ENCODE measurements at places on chromosomes 4 and X.
A peak's percentile ranks its signal among the peaks of the same experiment; 100 is the strongest.

GRCh38 chr4:2009651-2010233 lies 968 bp upstream of the NELFA start:
- DNase-seq, result peak; percentile 58

DNA sequence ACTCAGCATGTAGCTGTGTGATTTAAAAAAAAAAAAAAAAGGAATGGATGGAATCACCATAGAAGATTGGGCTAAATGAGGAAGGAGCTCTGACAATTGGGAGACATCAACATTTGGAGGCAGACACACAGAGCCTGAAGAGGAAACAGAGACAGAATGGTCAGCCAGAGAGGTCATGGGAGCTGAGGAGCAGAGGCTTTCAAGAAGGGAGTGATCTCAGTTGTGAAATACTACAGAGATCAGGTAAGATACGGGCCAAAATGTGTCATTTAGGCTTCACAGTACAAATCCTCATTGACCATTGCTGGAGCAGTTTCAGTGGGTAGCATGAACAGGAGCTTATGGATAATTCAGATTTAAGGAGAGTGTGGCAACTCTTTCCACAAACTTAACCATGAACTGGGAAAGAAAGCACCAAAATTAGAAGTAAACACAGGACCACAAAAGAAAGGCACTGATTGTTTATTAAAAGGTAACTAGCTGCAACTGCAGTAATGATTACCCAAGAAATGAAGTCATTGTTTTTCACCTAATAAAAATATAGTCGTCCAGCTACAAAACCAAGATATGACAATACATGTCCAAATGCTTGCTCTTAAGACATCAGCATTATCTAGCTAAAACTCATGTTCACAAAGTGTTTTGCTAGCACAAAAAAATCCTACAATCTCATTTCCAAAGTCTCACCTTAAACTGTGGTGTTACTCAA lies 203.2 kb downstream of the DHX15 start:
- DNase-seq, result no peak

GRCh38 chr4:8164194-8164565 lies 5.6 kb upstream of the ABLIM2 start:
- no peak for DNase-seq

DNA sequence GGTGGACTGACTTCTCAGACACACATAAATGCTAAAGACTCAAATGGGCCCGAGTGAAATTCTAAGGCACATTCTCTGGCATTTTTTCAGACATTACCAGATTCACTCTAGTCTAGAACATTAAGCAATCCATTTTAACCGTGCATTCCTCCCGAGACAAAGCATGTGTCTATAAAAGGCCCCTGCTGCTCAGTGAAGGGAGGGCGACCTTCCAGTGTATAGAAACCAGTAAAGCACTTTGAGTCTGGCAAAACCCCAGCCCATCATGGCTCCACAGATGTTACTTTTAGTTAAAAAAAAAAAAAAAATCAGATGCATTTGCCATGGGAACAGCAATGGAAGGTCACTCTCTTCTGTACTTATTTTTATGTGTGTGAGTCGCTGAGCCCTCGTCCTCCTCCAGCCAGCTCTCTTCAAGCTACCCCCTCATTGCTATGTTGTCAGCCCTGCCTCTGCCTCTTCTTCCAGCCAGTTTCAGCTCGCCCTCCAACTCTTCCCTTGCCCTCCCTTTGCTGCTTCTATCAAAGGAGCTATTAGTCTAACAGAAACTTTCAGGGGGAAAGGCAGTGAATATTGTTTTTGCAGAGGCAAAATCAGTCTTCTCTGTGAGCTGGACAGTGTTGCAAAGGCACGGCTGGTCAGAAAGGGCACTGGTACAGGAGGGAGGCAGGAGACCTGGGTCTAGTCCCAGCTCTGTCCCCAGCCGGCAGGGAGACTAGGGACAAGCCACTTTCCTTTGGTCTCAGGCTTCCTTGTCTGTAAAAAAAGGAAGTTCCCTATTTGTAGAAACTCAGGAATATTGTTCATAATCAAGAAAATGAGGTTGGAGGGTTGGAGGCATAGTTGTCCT lies 644.2 kb downstream of the ZNF674 start:
- no peak for DNase-seq

DNA sequence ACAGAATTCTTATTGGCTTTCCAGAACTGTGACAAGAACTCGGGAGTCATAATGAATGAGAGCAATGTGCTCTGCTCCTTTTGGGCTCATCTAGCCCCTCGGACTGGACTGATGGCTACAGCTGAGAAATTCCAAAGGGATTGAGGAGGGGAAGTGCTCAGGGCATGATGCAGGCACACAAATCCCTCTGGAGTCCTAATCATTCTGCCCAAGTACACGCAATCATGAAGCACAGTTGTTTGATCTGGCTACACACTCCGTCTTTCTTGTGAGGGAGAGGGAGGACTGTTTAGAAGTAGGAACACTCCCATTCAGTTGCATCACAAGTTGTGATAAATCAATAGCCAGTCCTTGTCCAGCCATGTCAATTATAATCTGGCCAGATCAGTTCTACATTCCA lies 237.5 kb downstream of the COL25A1 start:
- DNase-seq, result no peak

- no peak for DNase-seq
Observed at GRCh38 chr4:126396703-126397102, 1081.9 kb downstream of the FAT4 start.

DNA sequence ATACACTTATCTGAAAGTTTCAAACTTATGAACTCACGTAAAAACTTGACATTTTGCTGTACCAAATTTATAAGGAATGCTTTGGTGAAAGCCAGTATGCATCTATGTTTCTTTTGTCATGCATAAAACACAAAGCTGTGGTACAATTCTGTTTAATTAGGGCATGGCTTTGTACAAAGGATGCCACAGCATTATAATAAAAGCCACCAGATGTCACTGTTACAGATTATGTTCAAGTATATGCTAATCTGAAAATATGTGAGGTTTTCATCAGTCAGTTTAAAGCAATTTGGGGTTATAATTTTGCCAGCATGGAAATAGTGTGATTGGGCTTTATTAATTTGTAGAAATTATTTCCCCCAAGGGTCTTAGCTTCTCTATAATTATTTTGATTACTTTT lies 69.0 kb downstream of the ATOH1 start:
- no peak for DNase-seq
